Stimulated activated CD4-positive, alpha-beta T cell treated with anti-CD3 and anti-CD28 coated beads, TNF-alpha, amount 100 ng/mL, for 24 hours (primary cell): ENCODE measurements at places on chromosomes 4 and X.

DNA sequence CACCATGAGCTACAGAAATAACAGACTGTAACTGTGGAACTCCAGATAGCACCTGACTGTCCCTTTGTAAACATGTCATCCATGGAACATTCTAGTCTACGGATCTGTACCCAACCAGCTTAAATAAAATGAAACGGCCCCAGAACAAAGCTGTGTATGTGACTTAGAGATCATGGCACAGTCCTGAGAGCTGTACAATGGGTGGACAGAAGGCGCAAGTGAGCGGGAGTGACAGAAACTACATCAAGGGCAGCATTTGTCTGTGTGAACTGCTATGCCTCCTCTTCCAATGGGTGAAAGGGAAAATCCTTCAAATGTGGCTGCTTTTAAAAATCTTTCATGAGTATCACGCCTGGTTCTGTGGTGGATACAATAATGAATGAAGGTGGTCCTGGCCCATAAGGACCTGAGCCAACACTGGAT, 72.5 kb downstream of the FAT1 start:
- DNase-seq = no peak

DNA sequence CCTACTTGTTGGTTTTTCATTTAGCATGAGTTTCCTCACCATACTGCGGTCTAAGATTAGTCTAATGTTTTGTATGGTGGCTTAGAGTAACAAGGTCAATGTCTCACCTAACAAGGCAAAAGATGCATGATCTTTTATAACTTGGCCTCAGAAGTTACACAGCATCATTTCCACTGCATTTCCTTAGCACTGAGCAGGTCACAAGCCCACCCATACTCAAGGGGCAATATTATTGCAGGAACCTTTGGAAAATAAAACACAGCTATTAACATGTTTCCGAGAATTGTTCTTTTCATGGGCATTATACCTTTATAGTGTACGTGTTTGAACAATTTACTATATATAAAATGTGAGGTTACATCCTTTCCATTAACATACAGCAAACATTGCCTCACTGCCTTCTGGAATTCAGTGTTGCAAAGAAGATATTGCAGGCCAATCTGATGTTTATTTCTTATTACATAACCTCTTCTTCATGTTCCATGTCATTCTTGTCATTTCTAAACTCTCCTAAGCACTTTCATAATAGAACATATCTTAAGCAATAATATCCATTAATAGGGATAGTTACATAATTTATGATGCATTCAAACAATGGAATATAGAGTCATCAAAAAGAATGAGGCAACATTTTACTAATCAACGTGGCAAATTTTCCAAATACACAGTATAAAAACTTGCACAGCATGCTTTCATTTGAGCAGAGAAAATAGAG, 153.8 kb downstream of the AREG start:
- DNase-seq = no peak

GRCh38 chr4:146098978-146099377, 76.5 kb upstream of the LSM6 start:
- DNase-seq = no peak

DNA sequence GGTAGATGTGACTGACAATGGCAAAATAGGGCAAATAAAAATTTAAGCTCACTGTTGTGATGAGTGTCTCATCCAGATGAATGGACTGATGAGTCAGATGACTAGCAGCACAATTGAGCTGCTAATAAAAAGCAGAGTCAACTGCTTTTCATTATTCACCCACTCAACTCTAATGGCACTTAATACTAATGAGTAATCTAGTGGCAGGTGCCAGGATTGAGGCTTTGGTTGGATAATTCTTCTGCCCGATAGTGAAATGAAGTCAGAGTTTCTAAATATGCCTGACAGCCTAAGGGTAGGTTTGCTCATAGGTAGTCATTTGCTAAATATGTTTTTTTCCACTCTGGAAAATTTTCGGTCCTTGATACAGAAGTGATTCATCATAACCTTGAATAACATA, 10.4 kb downstream of the OGT start:
- DNase-seq = no peak

- no peak for DNase-seq
Observed at GRCh38 chrX:39808471-39808917, 289.3 kb downstream of the BCOR start.

DNA sequence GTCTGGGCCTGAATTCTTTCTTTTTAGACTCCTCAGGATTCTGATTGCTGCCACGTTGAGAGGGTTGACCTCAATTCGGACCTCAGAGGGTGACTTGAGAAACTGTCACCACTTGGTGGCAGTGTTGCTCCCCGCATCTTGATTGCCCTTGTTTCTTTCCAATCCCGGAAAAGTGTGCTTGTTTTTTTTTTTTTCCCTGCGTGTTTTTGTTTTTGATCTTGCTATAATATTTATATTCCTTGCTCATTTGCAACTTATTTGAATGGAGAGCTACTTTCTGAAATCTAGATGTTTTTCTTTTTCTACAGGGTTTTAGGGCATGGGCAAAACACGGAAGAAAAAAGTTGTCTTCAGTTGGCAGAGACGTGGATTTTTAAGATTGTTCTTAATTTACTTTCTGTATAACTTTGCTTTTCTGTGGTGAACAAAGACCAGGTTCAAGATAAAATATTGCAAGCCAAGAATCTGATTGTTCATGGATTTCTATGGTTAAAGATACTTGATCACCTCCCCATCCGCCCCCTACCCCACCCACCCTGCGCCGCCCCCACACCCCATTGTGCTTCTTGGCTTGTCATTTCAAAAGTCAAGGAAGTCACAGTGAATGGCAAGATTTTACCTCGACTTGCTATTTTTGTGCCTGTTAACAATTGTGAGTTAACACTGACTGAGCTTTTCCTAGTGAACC, 102.0 kb downstream of the PTTG2 start:
- peak; percentile 35 for DNase-seq

DNA sequence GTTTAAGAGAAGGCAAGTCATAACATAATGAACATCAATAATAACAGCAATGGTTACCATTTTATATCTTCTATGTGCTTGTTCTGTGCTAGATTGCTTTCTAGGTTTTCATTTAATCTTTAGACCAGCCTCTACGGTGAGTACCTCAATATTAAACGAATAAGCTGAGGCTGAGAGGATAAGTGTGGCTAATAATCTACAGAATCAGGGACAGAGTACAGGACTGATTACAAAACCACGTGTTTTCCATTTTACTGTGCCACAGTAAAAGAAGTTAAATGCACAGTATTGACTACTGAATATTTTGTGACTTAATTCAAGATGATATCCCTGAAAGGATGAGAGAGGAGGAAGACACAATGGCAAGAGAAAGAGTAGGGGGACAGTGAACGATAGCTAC, 56.3 kb downstream of the HUWE1 start:
- DNase-seq = no peak

GRCh38 chr4:184851200-184851541, 25.4 kb upstream of the ACSL1 start:
- no peak for DNase-seq

- DNase-seq = no peak
Observed at GRCh38 chrX:42398967-42399631, 378.9 kb downstream of the PPP1R2C start.

DNA sequence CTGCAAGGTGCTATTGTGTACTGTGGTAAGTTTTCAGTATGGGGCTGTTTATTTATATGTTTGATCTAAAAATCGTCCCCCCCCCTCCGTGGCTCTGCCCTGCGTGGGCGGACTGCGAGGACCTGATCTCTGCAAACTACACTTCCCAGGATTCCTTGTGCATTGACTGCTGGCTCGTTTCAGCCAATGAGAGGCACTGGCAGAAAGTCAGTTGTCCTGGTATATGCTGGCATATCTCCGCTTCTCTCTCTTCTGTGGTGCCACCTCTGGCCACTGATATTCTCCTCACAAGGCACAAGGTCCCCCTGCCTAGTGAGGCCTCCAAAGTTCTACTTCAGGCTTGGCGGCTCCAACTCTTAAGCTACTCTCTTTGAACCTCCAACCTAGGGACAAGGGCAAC, 168.8 kb upstream of the ZFP42 start:
- DNase-seq = no peak

GRCh38 chr4:23269566-23269965, 576.8 kb downstream of the GBA3 start:
- no peak for DNase-seq

DNA sequence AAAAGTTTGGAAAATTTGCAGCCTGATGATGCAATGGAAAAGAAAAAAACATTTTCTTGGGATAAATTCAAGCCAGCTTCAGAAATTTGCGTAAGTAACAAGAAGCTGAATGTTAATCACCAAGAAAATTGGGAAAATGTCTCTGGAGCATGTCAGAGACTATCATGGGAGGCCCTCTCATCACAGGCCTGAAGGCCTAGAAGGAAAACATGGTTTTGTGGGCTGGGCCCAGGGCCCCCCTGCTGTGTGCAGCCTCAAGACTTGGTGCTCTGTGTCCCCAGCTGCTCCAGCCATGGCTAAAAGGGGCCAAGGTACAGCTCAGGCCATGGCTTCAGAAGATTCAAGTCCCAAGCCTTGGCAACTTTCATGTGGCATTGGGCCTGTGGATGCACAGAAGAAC, 1049.8 kb upstream of the GRIA3 start:
- DNase-seq = no peak

- DNase-seq = no peak
Observed at GRCh38 chrX:19578956-19579355, 63.6 kb upstream of the MAP3K15 start.

DNA sequence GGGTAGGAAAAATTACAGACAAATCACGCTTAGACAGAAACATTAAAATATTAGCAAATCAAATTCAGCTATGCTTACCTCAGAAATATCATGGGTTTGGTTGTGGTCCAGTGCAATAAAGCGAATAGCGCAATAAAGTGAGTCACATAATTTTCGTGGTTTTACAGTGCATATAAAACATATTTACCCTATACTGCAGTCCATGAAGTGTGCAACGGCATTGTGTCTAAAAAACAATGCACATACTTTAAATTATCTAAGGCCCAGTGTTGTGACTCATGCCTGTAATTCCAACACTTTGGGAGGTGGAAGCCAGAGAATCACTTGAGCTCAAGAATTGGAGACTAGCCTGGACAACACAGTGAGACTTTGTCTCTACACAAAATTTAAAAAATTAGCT, 195.7 kb upstream of the IL1RAPL1 start:
- no peak for DNase-seq

DNA sequence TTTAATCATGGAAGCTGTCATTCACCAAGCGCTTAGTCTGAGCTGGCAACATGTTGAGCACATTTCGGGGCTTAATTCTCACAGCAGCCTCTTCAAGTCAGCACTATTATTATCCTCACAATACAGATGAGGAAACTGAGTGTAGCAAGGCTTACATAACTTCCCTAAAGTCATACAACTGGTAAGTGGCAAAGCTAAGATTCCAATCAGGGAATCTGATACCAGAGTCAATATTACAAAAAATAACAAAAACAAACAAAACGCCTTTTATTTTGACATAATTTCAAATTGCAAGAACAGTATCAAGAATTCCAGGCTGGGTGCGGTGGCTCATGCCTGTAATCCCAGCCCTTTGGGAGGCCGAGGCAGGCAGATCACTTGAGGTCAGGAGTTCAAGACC, 120.4 kb upstream of the DUSP21 start:
- DNase-seq = no peak

DNA sequence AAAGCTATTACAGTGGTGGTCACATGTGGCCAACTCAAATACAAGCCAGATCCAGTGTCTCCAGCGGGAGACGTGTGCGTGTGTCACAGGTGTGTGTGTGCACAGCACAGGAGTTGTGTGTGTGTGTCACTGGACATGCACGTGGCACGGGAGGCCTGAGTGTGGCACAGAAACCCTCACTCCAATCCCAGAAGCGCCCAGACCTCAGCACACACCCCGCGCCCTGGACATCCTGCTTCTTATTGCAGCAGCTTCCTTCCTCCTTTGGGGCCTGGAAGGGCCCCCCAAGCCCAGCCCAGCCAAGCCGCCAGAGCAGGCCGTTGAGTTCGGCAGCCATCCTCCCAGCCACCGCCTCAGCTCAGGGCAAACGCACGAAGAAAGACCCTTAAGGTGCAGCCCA, 37.9 kb downstream of the ACOX3 start:
- DNase-seq = no peak

DNA sequence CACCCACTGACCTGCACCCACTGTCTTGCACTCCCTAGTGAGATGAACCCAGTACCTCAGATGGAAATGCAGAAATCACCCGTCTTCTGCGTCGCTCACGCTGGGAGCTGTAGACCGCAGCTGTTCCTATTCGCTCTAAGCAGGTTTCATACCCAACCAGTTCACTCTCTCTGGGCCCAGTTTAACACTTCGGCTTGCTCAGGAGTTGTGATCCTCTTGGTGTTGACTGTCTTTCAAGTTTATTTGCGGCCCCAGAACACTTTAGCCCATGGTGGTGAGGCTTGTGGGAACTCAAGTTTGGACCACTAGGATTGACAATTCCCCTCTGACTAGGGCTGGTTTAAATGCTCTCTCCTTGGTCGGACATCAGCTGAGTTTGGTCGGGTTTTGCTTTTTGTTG, 147.0 kb downstream of the DACH2 start:
- no peak for DNase-seq

DNA sequence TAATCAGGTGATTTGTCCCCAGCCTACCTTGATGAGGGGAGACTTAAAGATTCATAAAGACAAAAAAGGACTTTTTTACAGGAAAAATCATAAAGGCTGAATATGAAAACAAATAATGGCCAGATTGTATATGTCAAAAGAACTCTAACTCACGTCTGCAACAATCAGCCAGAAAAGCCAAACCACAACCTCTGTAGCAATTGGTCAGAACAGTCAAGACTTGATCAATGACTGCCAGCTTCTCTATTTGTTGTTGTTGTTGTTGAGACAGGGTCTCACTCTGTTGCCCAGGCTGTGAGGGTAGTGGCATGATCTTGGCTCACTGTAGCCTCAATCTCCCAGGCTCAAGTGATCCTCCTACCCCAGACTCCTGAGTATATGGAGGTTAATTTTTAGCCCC, 35.9 kb upstream of the PPA2 start:
- DNase-seq = no peak

DNA sequence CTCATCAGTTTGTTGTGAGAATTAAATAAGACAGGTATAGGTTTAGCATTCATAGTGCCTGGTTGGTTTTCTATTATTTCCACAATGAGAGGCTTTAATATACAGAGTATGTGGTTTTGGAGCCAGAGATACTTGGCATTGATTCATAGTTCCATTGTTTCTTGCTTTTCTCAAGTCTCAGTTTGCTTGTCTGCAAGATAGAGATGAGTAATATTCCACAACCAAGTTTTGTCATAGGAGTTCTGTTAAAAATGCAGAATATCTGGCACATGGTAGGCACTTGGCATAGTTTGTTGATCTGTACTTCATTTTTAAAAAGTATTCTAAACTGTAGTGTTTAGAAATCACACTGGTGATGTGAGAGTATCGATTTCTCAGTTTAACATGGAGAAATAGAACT, 37.5 kb upstream of the EDA2R start:
- DNase-seq = no peak

- no peak for DNase-seq
Observed at GRCh38 chr4:16860516-16860915, 37.9 kb downstream of the LDB2 start.

GRCh38 chr4:103498161-103499070, 221.4 kb downstream of the TACR3 start:
- no peak for DNase-seq

GRCh38 chr4:130511776-130512175, 1415.8 kb downstream of the C4orf33 start:
- no peak for DNase-seq

- DNase-seq = no peak
Observed at GRCh38 chrX:40127052-40127451, 29.3 kb upstream of the BCOR start.

- DNase-seq = no peak
Observed at GRCh38 chrX:72624194-72624593, 51.6 kb upstream of the HDAC8 start.
